ENCODE measurements at places on chromosomes 3 and 15.
A peak's percentile ranks its signal among the peaks of the same experiment; 100 is the strongest.

GRCh38 chr3:43105596-43106292 lies at the start of gene POMGNT2:
POMGNT2 (minus strand) TSS chr3:43106079; CDS start chr3:43081431, 24,648 bp downstream.
- peak; percentile 87 for DNase-seq

- DNase-seq, result no peak
Observed at GRCh38 chr15:90211440-90212143, 10.5 kb downstream of the SEMA4B start.

- no peak for DNase-seq
Observed at GRCh38 chr3:108106031-108106430, 15.2 kb upstream of the CD47 start.

DNA sequence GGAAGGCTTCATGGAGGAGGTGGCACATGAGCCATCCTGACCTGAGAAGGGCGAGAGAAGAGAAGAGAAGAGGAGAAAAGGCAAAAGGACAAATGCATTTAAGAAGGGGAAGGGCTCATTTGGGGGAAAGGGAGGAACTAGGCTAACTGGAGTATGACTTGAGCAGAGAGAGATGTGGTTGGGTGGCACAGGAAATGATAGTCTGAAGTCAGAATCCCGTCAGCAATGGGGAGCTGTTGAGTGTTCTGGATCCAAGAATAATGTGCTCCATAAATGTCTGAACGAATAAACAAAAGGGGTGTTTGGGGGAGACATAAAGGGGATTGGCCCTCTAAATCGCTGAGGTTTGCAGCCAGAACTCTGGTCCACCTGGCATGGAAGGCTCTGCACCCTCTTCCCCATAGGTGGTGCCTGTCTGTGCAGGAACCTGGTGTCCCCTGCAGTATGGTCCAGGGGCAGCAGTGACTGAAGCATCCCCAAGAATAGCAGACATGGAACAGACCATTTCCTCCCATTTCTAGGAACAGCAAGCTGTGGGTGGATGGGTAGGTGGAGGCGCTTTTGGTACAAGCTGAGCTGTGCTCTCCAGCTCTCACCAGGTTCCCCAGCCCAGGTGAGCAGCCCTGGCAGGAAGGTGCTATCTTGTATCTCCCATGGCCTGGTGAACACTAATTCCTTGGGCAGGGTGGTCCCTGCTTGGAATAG lies 15.2 kb downstream of the CORO2B start:
- DNase-seq, result no peak

GRCh38 chr3:71659864-71660591 lies 65.2 kb downstream of the EIF4E3 start:
- DNase-seq, result no peak

DNA sequence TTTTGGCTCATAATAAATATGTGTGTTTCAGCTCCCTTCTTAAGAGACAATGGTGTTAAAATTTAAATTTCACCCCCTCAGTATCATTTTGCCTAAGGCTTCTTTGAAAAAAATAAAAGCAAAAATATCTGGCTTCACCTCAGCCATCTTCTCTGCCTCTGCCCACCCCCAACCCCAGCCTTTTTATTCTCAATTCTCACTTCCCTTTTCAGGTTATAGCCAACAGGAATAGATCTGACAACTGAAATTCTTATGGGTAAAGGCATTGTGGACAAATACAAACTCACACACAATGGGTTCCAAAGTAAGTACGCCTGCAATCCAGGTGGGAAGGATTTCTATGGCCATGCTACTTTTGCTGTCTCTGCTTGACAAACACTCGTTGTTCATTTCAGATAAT lies 399.0 kb upstream of the ARRDC4 start:
- no peak for DNase-seq

GRCh38 chr3:23395115-23395514 lies 192.0 kb downstream of the UBE2E2 start:
- DNase-seq, result no peak

- no peak for DNase-seq
Observed at GRCh38 chr3:197345390-197345789, 47.0 kb upstream of the DLG1 start.
